Memory B cell (primary cell): ENCODE measurements at places on chromosomes 16 and 17.
A peak's percentile ranks its signal among the peaks of the same experiment; 100 is the strongest.

- no peak for DNase-seq
Measured at GRCh38 chr17:56023851-56024250, 129.4 kb upstream of the ANKFN1 start.

- no peak for DNase-seq
Measured at GRCh38 chr17:82170412-82170961, 42.2 kb downstream of the CCDC57 start.

DNA sequence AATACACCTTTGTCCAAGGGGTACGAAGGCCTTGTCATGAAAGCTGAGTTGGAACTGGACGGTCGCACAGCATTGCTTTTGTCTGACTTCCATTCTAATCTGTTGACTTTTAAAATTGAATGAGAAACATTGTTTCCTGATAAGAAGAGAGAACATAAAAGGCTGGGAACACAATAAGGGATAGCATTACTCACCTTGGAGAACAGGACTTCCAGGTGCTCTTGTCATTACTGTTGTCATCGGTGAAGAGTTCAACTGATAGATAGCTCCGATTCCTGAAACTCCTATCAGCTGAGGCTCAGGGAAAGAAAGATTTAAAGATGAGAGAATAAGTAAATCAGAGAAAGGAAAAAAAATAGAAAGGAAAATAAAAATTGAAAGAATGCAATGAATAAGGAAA lies 351.1 kb downstream of the KCNJ2 start:
- DNase-seq: no peak

GRCh38 chr16:11642765-11643116 lies 25.5 kb upstream of the SNN start:
- DNase-seq: no peak

- DNase-seq: no peak
Measured at GRCh38 chr17:45930420-45930951, 36.1 kb downstream of the MAPT start.

DNA sequence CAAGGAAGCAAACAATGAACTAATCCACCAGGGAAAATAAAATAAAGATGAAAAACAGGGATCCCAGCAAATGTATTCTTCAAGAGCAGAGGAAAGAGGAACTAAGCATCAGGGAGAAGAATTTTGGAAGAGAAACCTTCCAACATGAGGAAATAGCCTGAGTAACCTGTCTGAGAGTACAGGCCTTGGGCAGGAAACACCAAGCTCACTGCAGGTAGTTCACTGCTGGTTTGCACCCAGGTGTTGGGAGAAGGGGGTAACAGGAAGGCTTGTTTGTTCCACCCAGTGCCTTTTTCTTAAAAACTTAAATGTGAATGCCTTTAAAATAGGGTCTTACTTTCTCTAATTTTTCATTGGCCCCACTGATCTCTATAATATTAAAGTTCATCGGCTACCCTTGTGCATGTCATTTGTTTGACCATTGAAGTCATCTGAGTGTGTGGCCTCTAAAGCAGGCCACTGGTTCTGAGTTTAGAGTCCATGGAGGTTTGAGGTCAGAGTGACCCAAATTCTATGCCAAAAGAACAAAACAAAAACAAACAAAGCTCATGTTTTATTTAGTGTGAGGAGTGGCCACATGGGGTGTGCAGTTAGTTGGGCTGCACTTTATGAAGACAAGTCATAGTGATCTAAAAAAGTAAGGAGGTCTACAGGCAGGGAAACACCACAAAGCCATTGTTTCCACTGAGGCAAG lies 62.9 kb upstream of the COX10 start:
- DNase-seq: no peak

GRCh38 chr17:6110088-6110487 lies 39.9 kb downstream of the WSCD1 start:
- no peak for DNase-seq

DNA sequence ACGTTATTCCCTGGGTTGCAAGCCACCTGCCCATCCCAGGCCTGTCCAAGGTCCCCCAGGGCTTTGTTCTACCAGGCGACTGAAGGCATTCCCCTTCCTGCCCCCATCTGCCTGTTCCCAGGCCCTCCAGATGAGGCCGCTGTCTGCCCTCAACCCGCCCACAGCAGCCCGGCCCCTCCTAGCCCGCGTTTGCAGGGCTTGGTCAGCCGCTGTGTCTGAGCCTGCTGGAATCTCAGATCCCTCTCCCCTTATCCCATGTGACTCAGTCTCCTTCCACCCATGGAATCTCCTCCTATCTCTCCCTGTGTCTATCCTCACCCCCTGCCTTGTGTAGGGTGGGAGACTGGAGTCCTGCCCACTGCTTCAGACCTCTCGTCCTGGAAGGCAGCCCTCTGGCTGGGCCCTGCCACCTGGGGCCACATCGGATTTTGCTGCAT lies 186.0 kb upstream of the TNRC6C start:
- peak; percentile 70 for DNase-seq

- no peak for DNase-seq
Measured at GRCh38 chr16:16164243-16164642, 59.1 kb downstream of the ABCC6 start.

DNA sequence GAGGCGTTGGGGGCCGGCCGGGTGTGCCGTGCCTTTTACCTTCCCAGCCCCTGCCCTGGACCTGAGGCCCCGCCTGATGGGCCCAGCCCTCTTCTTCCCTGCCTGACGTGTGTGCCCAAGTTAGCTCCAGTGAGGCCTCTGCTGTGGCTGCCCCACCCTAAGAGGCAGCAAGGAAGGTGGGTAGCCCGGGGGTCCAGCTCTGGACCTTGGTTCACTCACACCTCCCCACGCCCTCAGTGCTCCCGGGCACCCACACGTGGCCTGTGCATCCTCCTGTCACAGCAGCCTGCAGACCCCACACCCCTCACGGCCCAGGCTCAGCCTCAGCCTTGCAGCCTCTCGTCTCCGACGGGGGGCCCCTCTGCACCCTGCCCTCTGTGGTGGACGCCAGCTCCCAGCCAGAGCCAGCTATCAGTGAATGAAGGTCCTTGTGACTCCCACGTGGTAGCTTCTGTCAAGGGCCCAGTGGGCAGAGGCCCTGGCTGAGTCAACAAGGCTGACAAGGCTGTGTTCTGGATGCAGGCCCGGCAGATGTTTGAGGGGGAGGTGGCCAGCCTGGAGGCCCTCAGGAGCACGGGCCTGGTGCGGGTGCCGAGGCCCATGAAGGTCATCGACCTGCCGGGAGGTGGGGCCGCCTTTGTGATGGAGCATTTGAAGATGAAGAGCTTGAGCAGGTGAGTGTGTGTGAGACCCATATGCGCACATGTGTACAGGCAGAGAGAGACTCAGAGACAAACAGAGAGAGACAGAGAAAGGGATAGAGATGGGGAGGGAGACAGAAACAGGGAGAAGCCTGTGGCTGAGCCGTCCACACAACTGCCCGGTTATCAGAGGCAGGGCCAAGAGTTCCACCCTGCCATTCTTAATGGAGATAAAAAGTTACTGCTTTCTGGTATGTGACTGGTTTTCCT lies 2.8 kb downstream of the FN3K start:
- no peak for DNase-seq

- no peak for DNase-seq
Measured at GRCh38 chr17:14033166-14033565, 36.1 kb upstream of the COX10 start.

- DNase-seq: no peak
Measured at GRCh38 chr16:4979736-4980660, 21.9 kb downstream of the SEC14L5 start.

GRCh38 chr17:58693208-58693607 lies 806 bp downstream of the RAD51C start:
- DNase-seq: no peak

GRCh38 chr16:58013201-58013956 lies 12.2 kb downstream of the USB1 start:
- no peak for DNase-seq

DNA sequence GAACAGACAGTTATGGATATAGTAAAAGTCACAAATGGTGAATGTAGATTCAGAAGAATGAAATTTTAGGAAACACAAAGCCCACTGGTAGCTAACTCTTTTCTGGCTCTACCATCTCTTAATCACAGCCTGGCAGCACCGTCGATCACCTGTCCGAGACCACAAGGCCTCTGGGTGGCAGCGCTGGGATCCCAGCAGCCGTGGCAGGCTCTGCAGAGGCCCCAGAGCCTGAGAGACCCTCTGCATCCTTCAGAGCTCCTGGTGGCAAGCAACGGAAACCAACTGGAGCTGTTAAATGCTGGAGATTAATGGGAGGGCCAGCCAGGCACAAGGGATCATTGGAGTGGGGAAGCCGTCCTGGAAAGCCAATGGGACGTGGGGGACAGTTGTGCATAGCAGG lies 26.3 kb downstream of the LAT start:
- no peak for DNase-seq

DNA sequence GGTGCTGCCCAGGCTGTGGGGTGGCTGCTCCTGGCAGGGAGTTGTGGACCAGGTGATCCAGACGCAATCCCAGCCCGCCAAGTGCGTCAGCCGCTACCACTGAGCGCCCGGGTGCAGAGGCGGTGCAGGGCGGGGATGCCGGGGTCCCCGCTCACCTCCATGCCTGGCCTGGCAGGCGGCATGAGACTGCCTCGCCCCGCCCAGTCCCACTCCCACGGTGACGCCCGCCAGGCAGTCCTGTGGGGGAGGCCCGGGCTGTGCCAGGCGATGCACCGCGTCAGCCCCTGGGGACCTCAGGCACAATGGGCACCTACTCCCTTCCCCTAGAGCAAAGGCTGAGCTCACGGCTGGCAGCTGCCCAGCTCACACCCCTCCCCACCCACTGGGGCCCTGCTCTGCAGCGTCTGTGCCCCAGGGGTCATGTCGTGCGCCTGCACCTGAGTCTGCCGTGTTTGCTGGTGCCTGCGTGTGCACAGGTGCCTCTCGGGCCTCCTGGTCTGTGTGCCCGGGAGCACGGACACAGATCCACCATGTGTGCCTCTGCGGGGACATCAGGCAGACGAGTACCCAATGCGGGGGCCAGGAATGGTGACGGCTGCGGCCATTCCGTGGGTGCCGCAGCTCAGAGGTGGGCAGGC lies 5.3 kb downstream of the RPUSD1 start:
- no peak for DNase-seq

DNA sequence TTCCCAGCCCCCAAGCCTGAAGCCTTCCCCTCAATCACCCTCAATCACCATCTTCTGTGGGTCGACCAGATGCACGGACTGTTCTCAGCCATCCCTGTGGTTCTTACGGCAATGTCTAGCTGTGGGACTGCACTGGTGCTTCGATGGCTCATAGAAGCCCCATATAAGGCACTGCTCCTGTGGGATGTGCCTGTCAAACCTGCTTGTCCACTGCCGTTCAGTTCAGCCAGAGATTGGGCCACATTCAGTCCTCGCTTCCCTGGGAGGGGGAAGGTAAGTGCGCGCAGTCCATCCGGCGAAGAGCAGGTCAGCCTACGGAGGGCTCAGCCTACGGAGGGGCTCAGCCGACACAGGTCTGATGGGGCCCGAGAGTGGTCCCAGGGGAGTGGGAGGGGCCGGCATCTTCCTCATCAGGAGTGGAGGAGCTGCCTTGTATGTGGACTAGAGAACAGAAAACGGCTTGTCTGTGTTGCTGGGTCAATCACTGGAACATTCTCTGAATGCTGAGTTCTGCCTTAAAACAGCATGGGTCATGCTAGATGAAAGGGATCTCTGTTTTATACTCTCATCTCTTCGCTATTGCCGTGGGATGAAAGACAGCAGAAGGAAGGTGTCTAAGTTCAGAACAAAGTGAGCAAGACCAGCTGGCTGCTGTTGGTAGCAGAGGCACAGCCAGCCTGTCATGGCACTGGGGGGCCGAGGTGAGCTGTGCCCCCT lies at the start of gene CARD14:
TSS of gene CARD14 (plus strand) at position 247 of the 717 bp plus-strand sequence. CDS start 11,409 bp downstream, outside the sequence.
- no peak for DNase-seq

DNA sequence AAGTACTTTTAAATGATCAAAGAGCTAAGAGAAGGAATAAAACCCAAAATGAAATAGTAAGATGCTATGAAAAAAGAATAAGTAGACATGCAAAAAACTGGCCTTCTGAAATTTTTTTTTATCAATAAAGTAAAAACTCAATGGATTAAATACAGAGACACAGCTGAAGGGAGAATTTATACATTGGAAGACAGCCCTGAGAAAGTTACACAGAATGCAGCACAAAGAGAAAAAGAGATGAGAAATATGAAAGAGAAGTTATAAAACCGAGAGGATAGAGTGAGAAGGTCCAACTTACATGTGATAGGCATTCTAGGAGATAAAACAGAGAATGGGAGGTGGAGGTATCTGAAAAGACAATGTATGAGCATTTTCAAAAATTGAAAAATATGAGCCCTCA lies 57.0 kb downstream of the MARF1 start:
- no peak for DNase-seq

- DNase-seq: no peak
Measured at GRCh38 chr17:48576479-48577309, 1.5 kb downstream of the HOXB4 start.

DNA sequence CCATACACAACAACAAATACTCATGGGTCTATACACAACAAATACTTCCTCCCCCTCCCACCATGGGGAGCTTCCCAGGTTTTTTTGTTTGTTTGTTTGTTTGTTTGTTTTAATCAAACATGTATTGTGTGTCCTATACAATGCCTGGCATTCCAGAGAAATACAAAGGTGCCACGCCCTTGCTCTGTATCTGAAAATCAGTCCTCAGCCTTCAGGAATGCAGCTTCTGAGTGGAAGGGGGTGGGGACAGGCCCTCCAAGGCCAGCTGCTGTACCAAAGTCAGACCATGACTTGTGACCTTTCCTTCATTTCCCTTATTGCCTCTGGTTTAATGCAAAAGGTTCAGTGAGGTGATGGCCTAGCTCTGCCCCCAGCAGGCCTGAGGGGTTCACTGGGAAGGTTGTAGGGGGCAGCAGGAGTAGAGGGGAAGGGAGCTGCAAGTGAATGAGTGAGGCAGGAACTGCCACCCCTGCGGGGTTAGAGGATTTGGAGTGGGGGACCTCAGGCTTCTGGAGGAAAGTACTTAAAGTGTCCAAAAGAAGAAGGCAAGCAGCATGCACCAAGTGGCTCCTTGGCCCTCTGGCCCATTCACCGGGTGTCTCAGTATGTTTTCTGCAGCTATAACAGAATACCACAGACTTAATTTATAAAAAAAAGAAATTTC lies 105.2 kb downstream of the CLEC16A start:
- no peak for DNase-seq

DNA sequence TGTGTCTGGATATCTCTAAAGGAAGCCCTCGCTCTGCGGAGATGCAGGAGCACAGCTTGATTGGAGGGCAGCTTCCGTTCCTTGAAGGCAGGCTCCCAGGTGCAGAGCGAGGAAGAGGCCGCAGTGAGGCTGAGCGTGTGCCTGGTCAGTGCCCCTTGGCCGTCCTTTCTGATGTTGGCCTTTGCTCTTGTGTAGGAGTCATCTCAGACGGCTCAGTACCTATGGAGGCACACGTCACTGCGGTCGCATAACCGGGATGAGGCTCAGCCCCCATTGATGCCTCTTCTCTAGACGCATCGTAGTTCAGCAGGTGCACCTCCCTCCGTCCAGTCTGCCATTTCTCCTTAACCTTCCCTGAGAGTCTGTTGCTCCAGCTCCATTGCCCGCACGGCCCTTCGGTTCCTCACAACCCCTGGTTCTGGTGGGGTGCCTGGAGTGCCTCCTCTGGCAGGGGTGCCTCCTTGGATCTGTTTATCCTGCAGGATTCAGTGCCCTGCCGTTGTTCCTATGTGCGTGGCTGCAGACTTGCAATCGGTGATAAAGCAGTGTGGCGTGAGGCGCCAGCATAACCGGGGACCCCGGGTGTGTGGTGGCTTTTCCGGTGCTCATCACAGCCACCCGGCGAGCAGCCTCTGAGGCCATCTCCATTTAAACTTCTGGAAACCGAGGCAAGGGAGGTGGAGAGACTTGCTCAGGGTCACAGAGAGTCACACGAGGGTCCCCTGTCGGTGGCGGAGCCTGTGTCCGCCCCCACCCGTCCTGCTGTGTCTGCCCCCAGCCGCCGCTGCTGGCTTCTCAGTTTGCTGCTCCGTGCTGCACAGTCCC lies 188.8 kb upstream of the CHMP6 start:
- no peak for DNase-seq

- DNase-seq: no peak
Measured at GRCh38 chr16:27717726-27718125, 167.8 kb downstream of the KATNIP start.
